ENCODE measurements at places on chromosomes 7 and 10.

DNA sequence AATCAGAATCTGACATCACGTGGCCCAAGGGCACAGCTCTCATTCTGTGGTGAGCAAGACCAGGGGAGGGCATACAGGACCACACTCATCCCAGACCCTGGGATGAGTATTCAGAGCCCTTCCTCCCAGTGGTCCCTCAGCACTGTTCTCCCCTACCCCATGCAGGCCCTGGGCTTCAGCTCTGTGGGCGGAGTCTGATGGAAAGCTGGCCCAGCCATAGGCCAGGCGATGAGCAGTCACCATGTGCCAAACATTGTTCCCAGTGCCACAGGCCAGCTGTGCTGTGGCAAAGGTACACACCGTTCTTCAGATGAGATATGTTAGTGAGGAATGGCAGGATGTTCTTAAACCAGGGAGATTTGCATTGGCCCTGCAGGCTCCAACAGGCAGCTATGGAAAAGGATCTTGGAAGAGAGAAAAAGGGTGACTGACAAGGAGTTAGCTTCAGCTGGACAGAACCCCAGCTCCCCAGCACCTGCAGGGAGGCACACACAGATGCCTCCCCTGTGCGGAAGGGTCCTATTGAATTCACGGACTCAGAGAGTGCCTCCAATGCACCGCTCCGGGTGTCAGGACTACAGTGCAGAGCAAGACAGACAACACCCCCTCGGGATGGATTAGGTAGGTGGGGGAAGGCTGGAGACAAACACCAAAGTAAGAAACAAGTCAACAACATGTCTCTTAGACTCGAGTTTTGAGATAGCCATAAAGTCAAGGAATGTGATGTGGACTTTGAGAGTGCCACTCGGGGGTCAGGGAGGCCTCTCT lies 596.0 kb upstream of the MGMT start:
- no peak for DNase-seq

DNA sequence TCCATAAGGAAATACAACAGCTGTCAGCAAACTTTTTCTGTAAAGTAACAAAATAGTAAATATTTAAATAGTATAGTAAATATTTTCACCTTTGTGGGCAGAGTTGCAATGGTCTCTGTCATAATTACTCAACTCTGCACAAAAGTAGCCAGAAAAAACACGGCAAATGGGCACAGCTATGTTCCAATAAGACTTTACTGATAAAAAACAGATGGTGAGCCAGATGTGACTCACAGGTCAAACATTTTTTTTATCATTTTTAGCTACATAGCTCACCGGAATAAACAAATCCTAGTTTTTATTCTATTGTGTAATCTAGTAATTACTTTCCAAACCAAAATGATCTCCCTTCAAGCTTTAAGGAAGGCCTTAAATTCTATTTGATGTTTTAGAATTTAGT lies 55.3 kb downstream of the NCAPG2 start:
- DNase-seq: no peak

GRCh38 chr10:131947631-131948347 lies 33.9 kb downstream of the BNIP3 start:
- DNase-seq: no peak

DNA sequence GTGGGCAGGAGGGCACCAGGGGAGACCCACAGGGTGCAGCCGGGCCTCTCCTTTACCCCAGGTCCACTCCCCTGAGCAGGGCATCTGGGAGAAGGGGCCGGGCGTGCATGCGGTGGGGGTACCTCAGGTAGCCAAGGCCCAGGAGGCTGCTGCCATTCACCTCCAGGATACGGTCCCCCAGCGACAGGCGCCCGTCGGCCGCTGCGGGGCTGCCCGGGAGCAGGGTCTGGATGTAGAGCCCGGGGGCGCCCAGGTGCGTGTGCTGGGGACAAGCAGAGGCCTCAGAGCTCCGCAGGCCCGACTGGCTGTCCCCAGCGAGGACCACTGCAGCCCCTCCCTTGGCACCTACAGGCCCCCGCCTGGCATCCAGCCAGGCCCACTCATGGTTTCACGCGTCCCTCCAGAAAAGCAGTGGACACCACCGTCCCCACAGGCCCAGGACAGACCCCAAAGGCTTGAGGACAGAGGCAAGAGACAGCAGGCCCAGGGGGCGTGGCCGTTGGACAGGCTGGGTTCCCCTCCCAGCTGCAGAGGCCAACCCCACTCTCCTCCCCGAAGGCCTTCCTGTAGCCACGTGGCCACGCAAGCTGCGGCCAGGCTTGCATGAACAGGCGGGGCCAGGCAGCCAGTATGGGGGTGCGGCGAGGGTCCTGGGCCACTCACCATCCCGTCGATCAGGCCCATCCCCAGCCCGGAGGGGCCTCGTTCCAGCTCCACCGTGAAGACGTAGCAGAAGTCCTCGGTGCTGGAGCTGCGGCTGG lies 24.3 kb downstream of the AP5Z1 start:
- no peak for DNase-seq

DNA sequence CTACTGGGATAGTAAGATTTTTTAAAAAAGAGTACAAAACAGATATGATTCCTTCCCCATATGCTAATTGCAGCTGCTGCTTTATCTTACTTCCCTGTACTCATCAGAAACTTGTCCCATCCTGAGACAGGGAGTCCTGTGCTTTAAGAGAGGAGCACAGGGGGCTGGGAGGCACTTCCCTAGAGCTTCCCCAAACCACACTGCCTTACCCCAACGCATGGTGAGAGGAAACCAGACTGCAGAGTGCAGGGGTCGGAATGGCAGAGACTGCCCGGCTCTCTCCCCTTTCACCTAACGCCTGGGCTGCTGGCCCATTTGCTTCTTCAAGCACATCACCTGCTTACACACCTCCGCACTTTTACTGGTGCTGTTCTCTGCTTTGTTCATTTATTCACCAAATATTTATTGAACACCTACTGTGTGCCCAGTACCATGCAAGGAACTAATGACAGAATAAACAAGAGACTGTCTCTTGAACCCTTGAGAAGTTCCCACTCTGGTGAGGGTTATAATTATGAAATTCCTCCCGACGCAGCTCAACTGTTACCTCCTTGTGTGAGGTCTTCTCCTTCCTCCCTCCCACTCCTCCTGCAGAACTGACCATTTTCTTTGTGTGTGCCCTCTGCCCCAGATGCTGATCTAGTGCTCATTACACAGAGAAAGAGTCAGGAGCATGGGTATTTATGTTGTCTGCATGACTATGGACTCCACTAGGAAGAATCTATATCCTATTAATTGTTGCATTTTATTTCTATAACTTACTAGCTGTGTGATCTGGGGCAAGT lies 289.7 kb downstream of the TCF7L2 start:
- DNase-seq: no peak

GRCh38 chr7:131735101-131735500 lies 178.7 kb upstream of the PODXL start:
- DNase-seq: no peak

DNA sequence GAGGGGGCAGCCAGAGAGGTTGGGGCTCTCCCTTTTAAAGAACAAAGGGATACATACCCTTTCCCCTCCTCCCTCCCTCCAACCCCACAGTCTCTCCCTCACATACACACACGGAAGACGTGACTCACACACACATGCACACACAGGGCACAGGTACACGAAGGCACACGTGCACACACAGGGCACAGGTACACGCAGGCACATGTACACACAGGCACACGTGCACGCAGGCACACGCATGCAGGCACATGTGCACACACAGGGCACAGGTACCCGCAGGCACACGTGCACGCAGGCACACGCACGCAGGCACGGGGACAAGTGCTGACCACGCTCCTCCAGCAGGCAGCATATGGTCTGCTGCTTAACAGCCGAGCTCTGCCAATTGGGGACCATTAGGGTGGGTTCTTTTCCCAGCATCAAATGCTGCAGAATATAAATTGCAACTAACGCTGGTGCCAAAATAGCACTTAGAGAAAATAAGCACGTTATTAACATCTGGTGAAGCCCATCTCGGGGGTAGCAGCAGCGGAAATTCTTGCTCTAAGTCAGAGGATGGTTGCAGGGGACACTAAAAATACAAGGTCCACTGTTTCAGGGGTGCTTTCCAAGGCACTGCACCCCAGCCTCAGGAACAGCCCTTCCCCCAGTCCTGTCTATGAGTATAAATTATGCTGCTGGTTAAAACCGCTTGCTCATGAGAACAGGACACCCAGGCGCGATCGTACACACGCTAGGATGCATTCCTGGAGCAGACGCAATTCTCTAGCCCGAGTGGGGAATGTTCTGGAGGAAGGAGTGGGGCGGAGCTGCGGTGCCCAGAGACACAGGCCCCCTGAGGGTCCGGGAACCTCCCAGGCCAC lies 55.2 kb upstream of the TNRC18 start:
- no peak for DNase-seq

GRCh38 chr7:1981878-1982230 lies 250.9 kb downstream of the MAD1L1 start:
- no peak for DNase-seq

GRCh38 chr10:16509996-16510395 lies 11.7 kb downstream of the C1QL3 start:
- DNase-seq: no peak

DNA sequence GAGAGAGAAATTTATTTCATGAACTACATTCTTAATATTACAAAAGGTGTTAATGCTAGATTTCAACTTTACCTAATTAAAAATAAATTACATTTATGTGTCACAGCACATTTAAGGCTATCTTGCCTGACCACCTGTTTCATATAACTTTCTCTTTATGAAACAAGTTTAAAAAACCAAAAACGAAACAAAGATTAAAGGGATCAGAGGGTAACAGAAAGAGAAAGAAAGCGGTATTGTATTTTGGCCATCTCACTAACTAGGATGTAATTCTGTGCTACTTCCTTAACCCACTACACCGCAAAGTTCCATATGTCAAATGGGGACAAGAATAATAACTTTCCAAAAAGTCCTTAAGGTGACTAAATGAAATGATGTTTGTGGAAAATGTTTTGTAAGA lies 6.3 kb upstream of the RHOBTB1 start:
- no peak for DNase-seq

DNA sequence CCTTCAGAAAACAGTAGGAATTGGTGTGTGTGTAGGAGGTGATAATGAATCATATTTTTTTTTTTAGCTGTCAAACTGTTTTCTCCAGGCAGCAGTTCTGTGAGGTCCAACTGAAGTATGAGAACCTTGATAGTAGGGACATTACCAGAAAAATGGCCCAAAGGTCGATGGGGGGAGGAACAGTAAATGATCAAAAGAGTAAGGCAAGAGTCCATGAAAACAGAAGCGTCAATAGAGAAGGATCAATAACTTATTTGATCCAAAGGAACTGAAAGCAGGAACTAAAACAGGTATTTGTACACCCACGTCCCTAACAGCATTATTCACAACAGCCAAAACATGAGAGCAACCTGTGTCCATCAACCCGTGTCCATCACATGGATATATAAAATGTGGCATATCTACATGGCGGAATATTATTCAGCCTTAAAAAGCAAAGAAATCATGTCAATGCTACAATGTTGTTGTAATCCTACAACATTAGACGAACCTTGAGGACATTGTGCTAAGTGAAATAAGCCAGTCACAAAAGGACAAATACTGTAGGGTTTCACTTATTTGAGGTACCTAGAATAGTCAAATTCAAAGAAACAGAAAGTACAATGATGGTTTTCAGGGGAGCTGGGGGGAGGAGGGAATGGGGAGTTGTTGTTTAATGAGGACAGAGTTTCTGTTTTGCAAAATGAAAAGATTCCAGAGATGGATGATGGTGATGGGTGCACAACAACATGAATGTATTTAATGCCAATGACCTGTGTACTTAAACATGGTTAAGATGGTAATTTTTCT lies 214.0 kb upstream of the KLF14 start:
- no peak for DNase-seq

DNA sequence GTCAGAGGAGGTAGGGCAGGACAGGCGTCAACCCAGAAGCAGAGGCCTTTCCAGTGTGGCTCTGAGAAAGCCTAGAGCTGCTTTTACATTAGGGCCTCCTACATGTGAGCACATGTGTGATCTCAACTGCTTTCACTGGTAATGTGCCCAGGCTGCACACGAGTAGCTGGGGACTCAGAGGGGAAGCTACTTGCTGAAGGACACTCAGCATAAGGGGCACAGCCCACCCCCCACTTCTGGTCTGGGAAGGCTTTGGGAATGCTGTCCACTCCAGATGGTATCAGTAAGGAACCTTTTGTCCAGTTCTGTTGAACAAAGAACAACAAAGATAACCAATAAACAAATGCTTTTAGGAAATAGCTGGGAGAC lies 18.9 kb downstream of the PRF1 start:
- DNase-seq: no peak

- DNase-seq: no peak
Observed at GRCh38 chr10:122290833-122291532, 19.9 kb downstream of the BTBD16 start.

- DNase-seq: no peak
Observed at GRCh38 chr7:20980668-20981264, 194.1 kb upstream of the SP8 start.

DNA sequence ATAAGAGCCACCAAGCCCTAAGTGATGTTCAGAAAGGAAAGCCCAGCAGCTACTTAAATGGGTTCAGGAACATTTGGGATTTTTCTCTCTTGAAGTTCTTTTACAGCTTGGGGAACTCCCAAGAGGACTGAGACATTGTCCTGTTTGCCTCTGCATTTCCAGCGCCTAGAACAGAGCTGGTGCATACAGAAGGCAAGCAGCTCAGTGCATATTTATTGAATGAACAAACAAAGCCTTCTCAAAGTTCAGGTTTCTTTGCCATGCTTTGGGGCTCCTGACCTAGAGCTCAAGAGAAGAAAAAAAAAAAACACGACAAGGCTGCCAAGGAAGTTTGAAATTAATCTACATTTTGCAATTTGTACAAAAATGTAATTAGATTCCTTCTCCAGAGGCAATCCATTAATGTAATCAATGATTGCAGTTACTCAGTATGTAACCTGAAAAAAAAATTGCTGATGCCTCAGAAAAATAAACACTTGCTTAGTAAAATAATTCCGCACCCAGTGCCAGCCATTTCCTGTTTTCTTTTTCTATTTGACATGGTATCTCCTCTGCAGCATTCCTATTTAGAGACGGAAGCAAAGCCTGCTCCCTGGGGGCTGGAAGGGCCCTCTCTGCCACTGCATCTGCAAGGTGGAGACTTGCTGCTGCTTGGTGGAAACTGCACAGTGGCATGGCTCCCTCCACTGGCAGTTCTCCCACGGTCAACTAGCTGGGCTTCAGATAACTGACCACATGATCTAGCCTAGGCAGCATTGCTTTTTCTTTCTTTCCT lies 157.3 kb downstream of the TMEM178B start:
- no peak for DNase-seq

Measured in stimulated activated effector memory CD8-positive, alpha-beta T cell treated with anti-CD3 and anti-CD28 coated beads, Interleukin-12 subunit alpha, Interleukin-12 subunit beta, amount 100 ng/mL, for 72 hours (primary cell).